Neural progenitor cell (in vitro differentiated cells): ENCODE measurements at places on chromosomes 7 and 10. TPM values are rescaled to one million over a fixed set of nuclear protein-coding genes. Genes with fewer than 3 reads are reported as not detected.

GRCh38 chr7:132430861-132431822 lies 145.1 kb downstream of the PLXNA4 start:
- DNase-seq = no peak

GRCh38 chr7:99791021-99791420 lies 7.0 kb upstream of the CYP3A4 start:
- DNase-seq = no peak

GRCh38 chr7:66626331-66626934 lies 2.2 kb upstream of the KCTD7 start:
- DNase-seq = no peak

GRCh38 chr10:103723557-103723956 lies 131.8 kb downstream of the SH3PXD2A start:
- no peak for DNase-seq

DNA sequence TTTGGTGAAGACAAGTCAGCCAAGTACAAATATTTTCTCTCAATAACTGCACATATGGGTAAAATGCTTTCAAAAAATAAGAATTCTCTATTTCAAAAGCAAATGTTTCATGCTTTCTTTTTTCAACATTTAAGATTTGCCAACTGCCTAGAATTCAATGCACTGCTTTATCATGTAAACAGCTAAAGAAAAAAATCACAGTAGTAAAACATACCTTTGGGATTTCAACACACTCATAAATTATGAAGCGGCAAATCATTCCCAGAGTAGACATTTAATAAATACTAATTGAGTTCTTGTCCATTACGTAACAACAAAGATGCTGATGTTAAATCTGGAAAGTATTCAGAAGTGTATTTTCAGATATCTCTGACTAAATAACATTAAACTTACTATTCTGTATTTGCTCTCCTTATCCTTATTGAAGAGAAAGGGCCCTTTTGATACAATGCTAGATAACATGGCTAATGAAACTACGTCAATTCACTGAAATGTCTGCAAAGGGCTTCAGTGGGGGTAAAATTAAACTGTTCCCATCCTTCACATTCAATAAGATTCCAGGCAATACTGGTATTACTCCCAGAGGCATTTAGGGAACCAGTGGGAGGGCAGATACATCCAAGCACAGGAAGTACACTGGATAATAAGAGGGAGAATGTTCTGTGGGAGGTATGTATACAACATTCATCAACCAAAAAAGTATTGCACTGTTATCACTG lies 13.9 kb downstream of the NAPEPLD start:
- no peak for DNase-seq

DNA sequence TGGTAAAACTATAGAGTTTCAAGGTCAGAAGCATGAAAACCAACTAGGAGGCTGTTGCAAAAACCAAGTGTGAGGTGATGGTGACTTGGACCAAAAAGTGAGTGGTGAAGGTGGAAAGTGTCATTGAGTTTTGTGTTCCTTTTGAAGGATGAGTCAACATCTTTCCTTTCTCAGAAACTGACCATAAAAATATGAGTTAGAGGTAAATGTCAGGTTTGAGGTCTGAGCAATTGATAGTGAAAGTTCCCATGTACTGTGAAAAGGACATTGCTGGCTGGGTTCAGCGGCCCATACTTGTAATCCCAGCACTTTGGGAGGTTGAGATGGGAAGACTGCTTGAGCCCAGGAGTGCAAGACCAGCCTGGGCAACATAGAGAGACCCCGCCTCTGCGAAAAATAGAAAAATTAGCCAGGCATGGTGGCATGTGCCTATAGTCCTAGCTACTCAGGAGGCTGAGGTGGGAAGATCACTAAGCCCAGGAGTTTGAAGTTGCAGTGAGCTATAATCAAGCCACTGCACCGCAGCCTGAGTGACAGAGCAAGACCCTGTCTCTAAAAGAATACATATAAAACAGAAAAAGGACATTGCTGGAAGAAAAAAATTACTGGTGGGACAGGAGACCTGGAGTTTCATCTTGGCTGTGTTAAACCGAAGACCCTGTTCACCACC lies 89.3 kb upstream of the ARID5B start:
- DNase-seq = no peak

GRCh38 chr7:19213746-19214145 lies 68.5 kb upstream of the FERD3L start:
- no peak for DNase-seq

The CD36 gene
- 0.34 and 1.6 TPM in 2 replicates for total RNA-seq

The TMEM213 gene
- total RNA-seq = not detected in 2 replicates

GRCh38 chr7:2983586-2983985 lies 60.1 kb downstream of the CARD11 start:
- DNase-seq = no peak

DNA sequence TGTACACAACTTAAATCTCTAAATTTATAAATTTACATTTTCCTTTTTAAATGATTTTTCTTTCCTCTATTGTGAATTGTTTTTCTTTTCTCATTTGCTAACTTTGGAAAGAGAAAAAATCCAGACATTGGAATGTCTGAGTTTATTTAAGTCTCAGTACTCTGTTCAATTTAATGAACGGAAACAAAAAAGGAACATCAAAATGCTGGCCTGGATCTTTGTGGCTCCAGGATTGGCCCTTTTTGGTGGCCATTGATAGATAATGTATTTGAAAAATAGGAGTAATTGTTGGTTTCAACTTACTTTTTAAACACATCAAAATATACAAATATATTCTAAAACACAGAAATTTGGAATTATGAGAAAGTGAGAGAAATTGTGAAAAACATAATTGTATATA lies 336.0 kb downstream of the SUGCT start:
- no peak for DNase-seq

DNA sequence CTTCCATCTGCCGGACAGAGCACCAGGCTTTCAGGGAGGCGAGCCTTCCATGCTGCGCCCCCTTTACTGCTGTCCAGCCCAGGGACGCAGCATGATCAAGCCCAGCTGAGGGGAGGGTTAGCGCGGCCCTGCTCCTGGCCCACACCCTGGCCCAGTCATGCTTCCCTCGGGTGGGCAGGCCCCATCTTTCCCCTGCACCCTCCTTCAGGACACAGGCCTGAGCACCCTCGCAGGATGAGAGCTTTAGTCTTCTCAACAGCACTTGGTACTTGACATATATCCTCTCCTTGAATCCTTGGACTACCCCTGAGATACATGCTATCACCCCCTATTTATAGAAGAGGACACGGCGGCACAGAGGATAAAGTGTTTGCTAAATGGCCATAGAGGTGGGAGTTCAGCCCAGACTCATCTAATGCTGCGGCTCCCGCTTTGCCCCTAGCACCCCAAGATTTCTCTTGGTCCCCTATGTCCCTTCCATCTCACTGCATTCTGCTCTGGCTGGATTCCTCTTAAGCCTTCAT lies 32.7 kb upstream of the FRAT2 start:
- no peak for DNase-seq
